ENCODE measurements at places on chromosomes 1 and 21.

- no peak for DNase-seq
These were observed 5.5 kb downstream of the RCAN1 start for GRCh38 chr21:34609244-34609932.

DNA sequence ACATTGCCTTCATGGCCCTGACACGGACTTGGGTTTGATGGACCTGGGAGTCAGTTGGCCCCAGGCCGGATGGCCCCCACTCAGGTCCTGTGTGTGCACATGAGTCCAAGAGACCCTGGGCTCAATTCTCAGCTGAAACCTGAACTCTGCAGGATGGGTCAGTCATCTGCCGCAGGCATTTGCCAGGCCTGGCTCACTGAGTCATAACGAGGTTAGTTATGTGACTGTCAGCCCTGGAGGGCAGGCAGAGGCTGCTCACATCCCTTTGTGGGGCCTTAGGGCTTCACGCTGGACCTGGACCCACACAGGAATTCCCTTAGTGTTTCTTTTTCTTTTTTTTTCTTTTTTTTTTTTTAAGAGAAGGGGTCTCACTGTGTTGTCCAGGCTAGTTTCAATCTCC lies 46.5 kb downstream of the PSMG1 start:
- no peak for DNase-seq

DNA sequence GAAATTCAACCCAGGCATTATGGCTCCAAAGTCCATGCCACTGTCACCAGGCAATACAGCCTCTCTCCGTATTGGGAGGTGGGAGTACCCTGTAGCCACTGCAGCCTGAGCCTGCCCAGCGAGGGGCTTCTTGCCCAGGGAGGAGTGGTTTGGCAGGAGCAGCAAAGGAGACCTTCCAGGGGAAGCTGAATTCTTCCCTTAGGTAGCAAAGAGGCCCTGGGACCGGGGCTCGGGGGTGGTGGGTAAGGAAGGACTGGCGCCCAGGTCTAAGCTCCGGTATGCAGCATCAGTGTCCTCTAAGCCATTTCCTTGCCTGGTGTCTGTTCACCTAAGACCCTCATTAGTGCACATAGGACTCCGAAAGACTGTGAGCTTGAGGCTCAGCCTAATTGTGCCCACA lies 17.0 kb downstream of the TNNT2 start:
- DNase-seq: no peak

DNA sequence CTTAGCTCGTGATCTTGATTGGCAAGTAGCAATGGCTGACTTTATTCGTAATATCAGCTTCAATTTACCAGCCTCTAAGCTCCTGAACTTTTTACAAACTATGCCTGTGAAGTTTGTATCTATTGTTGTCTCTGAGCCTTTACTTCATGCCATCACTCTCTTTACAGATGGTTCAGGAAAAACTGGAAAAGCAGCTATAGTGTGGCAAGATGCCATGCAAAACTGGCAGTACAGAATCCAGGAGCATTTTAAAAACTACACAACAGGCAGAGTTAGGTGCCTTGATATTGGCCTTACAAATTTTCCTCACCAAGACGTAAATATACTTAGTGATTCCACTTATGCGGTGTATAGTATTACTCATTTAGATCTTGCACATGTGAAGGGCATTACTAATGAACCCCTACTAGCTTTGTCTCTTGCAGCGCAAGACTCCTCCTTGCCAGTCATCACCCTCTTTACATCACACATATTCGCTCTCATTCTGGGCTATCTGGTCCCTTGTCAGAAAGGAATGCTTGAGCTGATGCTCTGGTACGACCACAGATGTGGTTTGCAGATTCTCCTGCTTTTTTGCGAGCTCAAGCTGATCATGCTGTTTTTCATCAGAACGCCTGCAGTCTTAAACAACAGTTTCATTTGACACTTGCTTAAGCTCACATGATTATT lies 36.3 kb downstream of the CLCA1 start:
- DNase-seq: no peak

GRCh38 chr1:216632980-216633379 lies 90.2 kb downstream of the ESRRG start:
- DNase-seq: no peak

GRCh38 chr1:199287206-199287605 lies 648.4 kb downstream of the PTPRC start:
- DNase-seq: no peak

GRCh38 chr21:35511696-35512162 lies 462.6 kb upstream of the RUNX1 start:
- DNase-seq: no peak

GRCh38 chr1:69328186-69328585 lies 239.5 kb upstream of the LRRC7 start:
- DNase-seq: no peak

DNA sequence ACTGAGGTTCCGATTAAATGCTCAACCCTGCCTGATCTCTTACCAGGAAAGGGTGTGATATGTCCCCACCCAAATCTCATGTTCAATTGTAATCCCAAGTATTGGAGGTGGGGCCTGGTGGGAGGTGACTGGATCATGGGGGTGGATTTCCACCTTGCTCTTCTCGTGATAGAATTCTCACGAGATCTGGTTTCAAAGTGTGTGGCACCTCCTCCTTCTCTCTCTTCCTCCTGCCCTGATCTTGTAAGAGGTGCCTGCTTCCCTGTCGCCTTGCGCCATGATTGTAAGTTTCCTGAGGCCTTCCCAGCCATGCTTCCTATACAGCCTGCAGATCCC lies 34.9 kb downstream of the RSPH1 start:
- DNase-seq: no peak

DNA sequence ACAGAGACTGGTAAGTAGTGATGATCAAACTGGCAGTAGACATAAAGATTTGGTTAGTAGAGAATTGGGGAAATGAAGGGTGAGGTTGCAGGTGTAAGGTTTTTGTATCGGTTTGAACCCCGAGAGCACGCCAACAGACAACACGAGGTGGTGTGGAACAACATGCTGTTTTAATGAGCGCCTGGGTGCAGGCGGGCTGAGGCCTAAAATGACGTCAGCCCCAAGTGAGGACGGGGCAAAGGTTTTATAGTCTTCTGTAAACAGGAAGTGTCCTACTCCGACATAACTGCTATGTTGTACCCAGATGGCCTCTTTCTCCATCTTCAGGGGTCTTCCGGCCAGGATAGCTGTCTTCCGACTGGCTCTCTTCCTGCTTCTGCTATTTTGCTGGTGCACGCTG lies 178.8 kb downstream of the HHIPL2 start:
- no peak for DNase-seq

DNA sequence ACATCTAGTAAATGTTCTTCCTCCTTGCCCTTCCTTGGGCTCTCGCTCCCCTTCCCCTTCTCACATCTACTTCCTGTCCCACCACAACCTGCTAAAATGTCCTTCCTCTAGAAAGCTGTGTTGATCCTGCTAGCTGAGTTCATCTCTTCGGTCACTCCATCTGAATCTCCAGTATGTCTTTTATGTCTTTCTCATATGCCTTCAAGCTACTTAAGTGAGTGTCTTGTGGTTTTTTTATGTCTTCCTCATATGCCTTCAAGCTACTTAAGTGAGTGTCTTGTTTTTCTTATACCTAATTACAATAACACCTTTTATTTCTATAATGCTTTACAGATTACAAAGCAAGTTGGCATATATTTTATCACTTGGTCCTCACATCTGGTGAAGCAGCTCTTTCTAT lies 33.9 kb downstream of the CSF1 start:
- DNase-seq: no peak

DNA sequence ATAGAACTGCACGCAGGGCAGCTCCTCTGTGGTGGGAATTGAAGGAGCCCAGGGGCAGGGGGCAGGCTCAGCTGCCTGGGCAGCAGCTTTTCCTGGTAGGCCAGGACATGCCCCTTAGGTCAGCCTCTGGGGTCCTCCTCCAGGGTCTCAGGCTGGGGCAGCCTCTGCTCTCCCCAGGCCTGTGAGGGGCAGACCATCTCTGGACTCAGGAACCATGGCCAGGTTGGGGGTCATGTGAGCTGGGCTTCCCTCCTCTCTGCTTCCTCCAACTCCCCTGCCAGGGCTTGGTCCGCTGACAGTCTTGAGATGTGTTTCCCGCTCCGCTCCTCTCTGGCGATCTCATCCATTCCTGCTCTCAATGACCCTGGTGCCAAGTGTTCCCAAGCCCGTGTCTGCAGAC lies 5.7 kb downstream of the C1orf210 start:
- DNase-seq: no peak

- peak; percentile 71 for DNase-seq
These were observed 2.7 kb upstream of the KCNJ9 start for GRCh38 chr1:160078512-160079195.

GRCh38 chr1:218459450-218459849 lies 114.3 kb downstream of the TGFB2 start:
- DNase-seq: peak; percentile 89

GRCh38 chr1:61259379-61260148 lies 177.2 kb downstream of the NFIA start:
- DNase-seq: no peak

DNA sequence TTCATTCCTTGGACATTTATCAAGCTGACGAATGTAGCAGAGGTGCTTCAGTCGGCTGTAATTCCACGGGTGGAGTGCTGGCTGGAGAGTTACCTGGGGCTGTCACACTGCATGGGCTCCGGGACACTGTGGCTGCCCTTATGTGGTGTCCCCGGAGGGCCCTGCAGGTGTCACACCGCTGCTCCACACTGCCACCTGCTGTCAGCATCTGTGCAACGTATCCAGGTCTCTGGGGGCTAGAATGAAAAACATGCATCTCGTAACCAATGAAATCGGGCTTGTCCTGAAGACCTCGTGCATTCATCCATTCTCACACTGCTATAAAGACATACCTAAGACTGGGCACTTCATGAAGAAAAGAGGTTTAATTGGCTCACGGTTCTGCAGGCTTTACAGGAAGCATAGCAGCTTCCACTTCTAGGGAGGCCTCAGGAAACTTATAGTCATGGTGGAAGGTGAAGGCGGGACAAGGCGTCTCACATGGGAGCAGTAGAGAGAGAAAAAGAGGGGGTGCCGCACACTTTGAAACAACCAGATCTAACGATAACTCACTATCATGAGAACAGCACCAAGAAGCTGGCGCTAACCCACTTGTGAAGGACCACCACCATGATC lies 46.7 kb upstream of the PCBP3 start:
- DNase-seq: peak; percentile 88
